ENCODE measurements at places on chromosomes 13 and 19.

DNA sequence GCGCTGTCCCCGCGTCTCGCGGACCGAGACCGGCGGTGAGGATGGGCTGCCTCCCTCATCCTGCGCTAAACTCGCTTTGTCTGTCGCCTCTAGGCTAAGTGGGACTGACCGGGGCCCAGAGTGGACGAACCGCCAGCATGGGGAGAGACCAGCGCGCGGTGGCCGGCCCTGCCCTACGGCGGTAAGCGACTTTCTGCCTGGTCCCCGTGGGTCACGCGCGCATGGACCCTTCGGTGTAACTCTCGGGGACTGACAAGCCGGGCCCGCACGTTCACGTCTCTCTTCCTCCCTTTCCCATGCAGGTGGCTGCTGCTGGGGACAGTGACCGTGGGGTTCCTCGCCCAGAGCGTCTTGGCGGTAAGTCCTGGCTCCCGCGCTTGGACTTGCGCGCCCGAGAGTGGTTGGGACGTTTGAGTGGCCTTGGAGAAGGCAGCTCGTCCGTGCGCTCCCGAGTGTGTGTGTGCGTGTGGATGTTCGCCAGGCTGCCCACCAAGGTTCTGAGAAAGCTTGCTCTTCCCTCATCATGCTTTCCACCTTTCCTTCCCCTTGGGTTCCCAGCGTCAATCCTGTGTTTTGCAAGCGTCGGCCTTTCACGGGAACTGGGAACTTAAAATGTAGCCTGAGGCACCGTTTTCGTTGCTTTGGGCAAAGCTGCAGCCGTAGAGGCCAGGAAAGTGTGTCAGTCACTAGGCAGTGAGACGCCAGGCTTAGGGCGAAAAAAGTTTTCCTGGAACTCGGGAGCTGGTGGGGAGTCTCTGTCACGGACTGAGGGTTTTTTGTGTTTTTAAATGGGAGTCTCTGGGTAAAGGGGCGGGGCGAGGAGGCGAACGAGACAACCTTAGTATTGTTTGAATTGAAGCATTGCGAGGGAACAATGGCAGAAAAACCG is 927 bp downstream of the COL4A2 start:
- DNase-seq: no peak

GRCh38 chr13:32334671-32335070 is 19.4 kb downstream of the BRCA2 start:
- no peak for DNase-seq

DNA sequence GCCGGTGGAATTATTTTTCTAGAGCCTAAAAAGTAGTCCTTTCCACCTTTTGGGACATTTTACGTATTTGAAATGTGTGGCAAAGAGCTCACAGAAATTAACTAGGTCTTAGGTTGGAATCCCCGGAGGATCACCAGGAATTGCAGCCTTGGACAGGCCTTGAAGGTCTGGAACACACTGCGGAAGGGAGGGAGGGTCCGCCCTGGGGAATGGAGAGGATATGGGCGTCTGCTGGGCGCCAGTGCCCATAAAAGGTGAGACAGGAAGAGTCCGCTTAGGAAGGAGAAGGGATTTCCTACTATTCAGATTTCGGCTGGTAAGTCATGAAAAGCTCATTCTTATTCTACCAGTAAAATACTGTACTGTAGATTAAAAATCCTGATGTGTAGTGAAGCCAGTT is 111.9 kb downstream of the COL4A2 start:
- no peak for DNase-seq

DNA sequence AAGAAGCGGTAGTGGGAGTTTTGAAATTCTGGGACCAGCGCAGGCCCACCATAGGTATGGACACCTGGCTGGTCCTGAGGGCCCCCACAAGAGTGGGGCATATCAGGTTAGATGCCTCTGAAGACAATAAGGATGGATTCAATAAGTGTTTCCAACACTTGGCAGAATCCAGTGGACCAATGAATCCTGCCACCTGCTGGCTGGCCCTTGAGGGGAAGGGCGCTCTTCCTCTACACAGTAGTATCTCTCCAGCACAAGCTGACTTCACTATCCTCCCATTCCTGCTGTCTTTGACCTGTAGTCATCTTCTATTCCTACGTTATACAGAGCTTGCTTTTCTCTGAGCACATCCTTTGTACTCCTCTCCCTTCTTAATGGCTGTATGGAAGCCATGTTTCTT is 199.7 kb upstream of the TSHZ3 start:
- peak; percentile 11 for DNase-seq

DNA sequence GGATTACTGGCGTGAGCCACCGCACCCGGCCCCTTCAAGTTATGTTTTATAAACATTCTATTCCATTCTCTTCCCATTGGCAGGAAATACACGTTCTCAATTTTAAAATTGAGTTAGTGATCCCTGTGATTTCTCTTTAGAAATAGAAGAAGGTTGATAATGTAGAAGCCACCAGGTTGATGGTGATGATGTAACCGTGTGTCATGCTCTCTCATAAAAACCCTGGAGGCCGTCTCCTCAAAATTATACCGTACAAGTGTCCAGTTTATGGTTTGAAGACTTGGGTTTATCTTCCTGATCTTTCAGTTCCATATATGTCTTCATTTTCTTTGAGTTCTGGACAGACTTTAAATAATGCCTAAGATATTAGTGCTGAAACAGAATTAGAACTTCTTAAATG is 32.2 kb downstream of the COG3 start:
- no peak for DNase-seq

DNA sequence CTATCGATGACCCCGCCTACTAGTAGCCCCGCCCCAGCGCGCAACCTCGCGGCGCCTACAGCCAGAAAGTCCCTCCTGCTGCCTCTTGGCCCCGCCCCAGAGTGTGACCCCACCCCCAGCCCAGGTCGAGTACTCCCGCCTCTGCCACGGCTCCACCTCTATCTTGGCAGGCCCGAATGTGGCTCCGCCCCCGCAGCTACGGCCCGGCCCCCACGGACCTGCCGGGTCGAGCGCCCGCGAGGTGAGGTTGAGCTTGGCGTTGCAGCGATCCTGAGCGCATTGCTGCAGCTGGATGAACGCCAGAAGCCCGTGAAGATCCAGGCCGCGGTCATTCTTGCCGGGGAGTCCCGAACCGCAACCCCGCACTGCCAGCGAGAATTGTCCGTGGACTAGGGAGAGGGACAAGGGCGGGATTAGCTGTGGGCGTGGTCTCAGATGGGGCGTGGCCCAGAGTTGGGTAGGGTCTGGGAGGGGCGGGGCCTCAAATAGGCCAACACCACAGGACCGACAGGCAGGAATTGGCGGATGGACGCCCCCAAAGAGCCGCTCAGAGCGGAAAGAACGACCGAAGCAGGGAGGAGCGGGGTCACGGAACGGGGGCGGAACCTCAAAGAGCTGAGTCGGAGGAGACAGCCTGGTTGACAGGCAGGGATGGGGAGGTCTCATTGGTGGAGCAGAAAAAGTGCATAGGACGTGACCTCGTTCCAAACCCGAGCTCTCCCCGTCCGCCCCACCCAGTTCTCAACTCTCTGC is 1.9 kb downstream of the LYPD3 start:
- peak; percentile 62 for DNase-seq

DNA sequence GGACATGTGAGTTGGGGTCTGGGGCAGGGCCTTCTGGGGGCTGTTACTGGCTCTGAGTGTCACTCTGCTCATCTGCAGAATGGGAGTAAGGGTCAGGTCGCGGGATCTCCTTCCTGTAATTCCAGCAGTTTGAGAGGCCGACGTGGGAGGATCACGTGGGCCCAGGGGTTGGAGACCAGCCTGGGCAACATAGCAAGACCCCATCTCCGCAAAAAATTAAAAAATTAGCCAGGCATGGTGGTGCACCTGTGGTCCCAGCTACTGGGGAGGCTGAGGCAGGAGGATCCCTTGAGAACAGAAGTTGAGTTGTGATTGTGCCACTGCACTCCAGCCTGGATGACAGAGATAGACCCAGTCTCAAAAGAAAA is 4.0 kb downstream of the ARID3A start:
- DNase-seq: no peak

GRCh38 chr13:66965181-66965580 is 265.0 kb downstream of the PCDH9 start:
- no peak for DNase-seq

- DNase-seq: no peak
Measured at GRCh38 chr19:18046059-18046718, 38.2 kb downstream of the ARRDC2 start.

DNA sequence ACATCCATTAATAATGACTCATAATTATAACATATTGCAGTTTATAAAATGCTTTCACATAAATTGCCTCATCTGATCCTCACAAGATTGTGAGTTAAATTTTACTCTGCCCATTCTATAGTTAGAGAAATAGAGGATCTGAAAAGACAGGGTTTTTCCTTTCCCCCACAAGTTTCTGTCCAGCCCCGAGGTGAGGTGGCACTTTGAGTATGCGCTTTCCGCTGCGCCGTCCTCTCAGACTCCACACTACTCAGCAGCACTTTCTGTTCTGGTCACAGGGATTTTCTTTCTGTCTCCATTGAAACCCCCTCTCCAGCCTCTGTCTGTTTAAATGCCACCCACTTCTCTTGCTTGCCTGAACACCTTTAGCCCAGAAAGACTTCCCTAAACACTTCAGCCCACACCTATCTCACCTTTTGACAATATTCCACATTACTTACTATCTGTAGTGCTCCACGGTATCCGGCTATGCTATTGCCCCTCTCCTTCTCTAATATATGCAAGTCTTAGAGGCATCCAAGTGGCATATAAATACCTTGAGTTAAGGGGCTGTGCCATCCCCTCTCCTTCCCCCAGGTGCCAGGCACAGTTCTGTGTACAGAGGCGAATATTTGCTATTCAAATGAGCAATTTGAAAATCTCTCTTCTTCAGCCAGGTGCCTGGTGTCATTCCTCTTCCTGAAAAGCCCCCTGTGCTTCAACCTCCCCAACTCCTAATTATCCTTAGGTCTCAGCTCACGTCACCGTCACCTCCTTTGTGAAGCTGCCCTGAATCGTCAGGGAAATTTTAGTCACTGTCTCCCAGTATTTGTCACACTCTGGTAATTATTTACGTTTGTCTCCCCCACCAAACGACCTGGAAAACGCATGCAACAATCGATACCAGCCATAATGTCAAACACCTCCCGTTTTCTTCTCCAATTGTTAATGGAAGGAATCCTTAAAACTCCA is 268.7 kb downstream of the NHLRC3 start:
- DNase-seq: no peak

DNA sequence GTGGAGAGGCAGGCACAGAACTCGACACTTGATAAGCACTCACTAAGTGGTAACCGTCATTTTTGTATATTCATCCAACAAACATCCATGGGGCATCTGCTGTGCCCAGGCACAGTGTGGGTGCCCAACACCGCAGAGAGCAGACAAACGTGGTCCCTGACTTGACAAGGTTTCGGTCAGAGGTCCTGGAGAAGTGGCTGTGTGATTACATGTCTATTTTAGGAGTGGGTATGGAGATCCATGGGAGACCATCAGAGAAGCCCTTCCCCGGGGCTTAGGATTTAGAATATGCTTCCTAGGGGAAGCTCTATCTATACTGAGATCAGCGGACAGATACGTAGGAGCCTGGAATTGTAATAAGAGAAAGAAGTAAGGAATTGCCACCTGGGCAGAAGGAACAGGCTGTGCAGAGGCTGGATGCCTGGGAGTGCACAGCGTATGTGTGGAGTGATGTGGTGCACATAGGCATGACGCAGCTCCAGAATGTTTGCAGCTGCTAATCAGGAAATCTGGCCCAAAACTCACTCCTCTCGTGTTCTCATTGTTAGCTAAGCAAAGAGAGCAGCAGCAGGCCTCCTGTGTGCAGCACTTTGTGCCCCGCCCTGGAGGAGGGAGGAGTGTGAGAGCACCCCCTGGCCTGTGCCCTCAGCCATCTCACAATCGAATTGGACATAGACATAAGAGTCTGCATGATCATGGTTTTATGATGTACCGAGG is 23.0 kb upstream of the IRS2 start:
- no peak for DNase-seq

DNA sequence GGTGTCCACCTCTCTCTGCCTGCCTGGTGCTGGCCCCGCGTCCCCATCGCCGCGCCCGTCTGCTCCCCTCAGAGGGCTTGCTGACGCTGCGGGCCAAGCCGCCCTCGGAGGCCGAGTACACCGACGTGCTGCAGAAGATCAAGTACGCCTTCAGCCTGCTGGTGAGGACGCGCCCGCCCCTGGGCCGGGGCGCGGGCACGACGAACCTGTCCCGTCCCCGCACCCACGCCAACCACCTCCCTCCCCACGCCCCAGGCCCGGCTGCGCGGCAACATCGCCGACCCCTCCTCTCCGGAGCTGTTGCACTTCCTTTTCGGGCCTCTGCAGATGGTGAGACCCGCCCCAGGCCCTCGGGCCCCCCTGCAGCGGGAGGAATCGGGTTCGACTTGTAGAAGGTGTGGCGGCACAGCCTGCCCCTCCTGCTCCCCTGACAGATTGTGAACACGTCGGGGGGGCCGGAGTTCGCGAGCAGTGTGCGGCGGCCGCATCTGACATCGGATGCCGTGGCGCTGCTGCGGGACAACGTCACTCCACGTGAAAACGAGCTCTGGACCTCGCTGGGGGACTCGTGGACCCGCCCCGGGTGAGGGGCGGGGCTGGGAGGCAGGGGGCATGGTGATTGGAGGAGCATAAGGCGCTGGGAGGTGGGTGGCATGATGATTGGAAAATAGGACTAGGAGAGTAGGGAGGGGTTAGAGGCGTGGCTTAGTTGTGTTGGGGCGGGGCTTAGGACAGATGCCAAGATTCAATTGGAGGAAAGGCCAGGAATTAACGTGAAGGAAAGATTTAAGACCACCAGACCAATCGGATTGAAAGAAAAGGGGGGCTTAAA is 6.6 kb downstream of the EPS8L1 start:
- DNase-seq: no peak

- no peak for DNase-seq
Measured at GRCh38 chr19:42254089-42254849, 659 bp downstream of the ERF start.

DNA sequence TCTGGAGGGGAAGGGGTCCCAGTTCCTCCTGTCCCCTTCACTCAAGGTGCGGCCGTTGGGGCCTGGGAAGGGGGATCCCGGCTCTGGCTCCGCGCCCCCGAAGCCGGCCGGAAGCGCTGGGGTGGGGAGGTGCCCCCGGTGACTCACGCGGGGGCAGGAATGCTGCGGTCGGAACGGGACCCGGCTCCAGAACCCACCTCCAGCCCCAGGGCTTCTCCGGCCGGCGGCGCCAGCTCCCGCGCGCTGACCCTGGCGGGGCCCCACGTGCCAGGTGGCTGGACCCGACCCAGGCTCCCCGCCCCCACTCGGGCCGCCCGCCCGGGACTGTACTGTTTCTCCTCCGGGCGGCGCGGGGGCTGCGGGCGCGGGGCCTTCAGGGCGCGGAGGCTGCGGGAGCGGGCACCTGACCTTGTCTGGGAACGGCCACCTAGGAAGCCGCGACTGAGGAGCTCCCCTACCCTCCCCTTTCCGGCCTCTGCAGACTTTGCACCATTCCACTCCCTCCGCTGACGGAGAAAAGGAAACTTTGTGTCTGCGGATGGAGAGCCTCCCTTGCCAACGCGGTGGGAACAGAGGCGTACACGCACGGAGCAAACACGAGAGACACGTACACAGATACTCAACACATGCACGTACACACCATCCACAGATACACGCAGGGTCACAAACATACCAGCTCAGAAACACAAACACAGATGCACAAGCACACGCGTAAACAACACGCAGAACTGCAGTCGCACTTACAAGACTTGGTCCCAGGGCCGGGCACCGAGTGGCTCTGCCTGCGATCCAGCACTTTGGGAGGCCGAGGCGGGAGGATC is 7.2 kb downstream of the AXL start:
- peak; percentile 85 for DNase-seq

GRCh38 chr19:2645826-2646225 is 56.7 kb downstream of the GNG7 start:
- DNase-seq: no peak

- DNase-seq: no peak
Measured at GRCh38 chr19:37505958-37506386, 767 bp upstream of the ZNF793 start.

- DNase-seq: no peak
Measured at GRCh38 chr13:113754691-113755090, 4.3 kb upstream of the TMEM255B start.

Data from AG04450 (cell line).